Subcutaneous preadipocyte (primary cell): ENCODE measurements at places on chromosomes 11 and 22. TPM values are rescaled to one million over a fixed set of nuclear protein-coding genes. Genes with fewer than 3 reads are reported as not detected.

The SAA1 gene
- not detected in 2 replicates for total RNA-seq

The GAB4 gene
- not detected in 2 replicates for total RNA-seq

The MS4A12 gene
- not detected in 2 replicates for total RNA-seq

The C11orf91 gene
- total RNA-seq = 0.20 TPM in 1 of 2 replicates, not detected in the other

The TSPAN4 gene
- total RNA-seq = 143 and 195 TPM in 2 replicates

The MMP7 gene
- not detected in 2 replicates for total RNA-seq

The PRODH gene
- total RNA-seq = 0.20 and 0.37 TPM in 2 replicates

The CHRM4 gene
- under 0.01 TPM in 1 of 2 replicates, not detected in the other for total RNA-seq

The SMIM35 gene
- total RNA-seq = not detected in 2 replicates

The IGLL5 gene
- not detected in 2 replicates for total RNA-seq

The OR8A1 gene
- not detected in 2 replicates for total RNA-seq

The TMEM191B gene
- 0.39 and 1.5 TPM in 2 replicates for total RNA-seq

The FIBIN gene
- total RNA-seq = 2.9 and 12.5 TPM in 2 replicates

The ENTHD1 gene
- not detected in 2 replicates for total RNA-seq

The JAM3 gene
- 61.7 and 68.6 TPM in 2 replicates for total RNA-seq

The KDM4D gene
- 0.37 and 0.98 TPM in 2 replicates for total RNA-seq

The MFRP gene
- total RNA-seq = not detected in 2 replicates

The UNC93B1 gene
- 18.7 and 19.7 TPM in 2 replicates for total RNA-seq

The PARVG gene
- under 0.01 and 0.20 TPM in 2 replicates for total RNA-seq

The NLRX1 gene
- 10.0 and 12.5 TPM in 2 replicates for total RNA-seq

The OR5P2 gene
- not detected in 2 replicates for total RNA-seq

The HBD gene
- total RNA-seq = not detected in 2 replicates

The EMID1 gene
- total RNA-seq = under 0.01 TPM in 1 of 2 replicates, not detected in the other
